Natural killer cell (primary cell): ENCODE measurements at places on chromosomes 13 and 19.

DNA sequence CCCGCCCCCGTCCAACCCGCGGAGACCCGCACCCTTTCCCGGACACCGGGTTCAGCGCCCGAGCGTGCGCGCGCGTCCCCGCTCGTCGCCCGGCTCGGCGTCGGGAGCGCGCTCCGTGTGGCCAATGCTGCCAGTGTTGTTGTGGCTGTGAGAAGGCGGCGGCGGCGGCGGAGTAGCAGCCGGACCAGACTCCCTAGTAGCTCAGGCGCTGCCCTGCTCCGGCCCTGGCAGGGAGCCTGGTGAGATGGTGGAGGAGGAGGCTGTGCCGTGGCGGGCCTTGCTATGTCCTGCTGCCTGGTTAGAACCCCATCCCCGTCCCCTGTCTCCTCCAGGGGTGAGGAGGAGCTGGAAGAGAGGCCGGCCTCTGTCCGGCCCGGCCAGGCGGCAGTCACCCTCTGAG is 553.2 kb downstream of the TUBA3C start:
- DNase-seq = no peak

GRCh38 chr19:47433121-47433520 is 13.8 kb upstream of the MEIS3 start:
- no peak for DNase-seq

DNA sequence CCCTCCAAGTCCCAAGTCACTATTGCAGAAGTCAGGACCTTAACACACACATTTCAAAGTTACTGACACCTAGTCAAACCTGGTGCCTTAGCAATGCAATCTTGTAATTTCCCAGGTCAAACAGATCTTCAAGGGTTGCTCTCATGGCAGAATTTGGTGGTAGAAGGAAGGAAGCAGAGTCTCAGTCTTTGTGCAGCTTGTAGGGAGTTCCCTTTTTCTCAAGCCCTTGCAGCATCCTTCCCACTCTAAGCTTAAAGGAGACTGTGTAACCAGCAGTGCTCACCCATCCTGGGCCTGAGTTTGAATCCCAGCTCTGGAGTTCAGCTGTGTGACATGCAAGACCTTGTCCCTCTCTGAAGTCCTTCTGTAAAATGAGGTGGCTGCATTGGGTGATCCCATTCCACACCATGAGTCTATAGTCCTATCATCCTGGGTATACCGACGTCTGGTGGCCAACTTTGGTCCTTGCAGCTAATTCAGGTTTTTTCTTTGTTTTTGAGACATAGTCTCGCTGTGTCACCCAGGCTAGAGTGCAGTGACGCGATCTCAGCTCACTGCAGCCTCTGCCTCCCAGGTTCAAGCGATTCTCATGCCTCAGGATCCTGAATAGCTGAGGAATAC is 9.8 kb downstream of the SIGLEC10 start:
- DNase-seq = no peak

DNA sequence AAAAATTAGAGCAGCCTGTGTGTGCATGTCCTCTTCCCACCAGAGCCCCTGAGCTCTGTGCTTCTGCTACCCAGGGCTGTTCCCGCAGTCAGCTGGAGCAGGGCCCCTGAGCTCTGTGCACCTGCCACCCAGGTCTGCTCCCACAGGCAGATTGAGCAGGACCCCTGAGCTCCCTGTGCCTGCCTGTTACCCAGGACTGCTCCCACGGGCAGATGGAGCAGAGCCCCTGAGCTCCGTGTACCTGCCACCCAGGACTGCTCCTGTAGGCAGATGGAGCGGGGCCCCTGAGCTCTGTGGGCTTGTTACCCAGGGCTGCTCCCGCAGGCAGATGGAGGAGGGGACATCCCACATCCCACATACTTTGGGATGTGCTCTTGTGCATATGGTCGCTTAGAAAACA is 186.8 kb upstream of the SOX1 start:
- no peak for DNase-seq

- no peak for DNase-seq
Observed at GRCh38 chr13:44189085-44189484, 184.5 kb upstream of the SERP2 start.

- no peak for DNase-seq
Observed at GRCh38 chr19:39858541-39858940, 12.4 kb upstream of the FBL start.

DNA sequence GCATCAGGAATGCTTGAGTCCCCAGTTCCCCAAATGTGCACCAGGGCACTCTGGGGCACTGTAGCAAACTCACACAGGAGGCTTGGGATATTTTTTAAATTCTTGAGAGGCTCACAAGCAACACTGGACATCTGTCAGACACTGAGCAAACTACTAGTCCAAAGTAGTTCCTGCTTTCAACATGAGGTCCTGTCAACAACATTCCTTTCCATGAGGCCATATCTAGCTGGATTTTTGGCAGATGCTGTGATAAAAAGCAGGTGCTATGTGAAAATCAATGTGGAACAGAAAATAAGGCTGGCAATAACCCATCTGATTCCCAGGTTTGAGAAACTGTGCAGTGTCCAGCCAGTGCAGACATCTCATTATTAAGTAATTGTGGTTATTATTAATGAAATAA is 50.5 kb downstream of the STARD13 start:
- no peak for DNase-seq

DNA sequence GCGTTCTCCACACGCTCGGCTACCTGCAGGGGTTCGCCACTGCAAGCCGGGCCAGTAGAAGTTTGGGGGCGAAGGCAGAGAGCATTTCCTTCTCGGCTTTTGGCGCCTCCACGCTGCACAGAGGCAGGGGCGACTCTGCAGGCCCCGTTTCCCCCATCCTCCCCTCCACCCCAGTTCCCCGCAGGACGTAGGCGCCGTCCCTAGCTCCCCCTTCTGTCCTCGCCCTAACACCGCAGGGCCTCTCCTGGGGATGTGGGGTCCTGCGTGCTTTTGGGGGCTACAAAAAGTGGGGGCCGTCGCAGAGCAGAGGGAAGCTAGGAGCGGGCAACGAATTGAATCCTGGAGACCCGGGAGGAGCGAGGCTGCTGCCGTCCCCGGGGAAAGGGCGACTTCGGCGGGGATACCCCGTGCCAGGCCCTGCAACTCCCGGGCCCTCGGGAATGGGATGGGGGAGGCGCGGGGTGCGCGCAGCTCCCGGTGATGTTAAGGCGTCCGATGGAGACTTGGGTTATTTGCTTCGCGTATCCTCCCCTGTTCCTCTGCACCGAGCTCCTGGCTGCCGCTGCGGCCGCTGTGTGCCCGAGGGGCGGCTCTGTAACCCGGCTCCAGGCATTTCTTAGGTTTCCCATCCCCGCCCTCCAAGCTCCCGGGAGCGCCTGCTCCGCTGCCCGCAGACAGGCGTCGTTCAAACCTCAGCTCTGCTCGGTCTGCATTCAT is 255.9 kb upstream of the SOX21 start:
- no peak for DNase-seq

- no peak for DNase-seq
Observed at GRCh38 chr13:113783966-113784644, 25.1 kb downstream of the TMEM255B start.

DNA sequence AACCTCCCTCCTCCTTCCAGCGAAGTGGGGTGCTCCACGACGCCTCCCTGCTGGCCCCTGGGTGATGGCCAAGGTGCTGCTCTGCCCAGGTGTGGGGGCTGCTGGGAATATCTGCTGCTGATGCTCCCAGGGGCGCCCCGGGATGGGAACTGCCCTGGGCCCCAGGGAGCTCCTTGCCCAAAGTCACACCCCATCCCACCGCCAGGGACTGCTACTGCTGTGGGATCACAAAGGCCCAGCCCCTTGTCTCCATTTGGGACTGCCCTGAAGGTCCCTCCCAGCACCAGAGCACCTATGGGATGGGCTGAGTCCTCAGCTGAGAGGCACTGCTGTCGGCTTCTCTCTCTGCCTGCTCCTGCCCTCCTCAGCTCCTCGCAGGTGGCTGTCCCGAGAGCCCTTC is 19.0 kb downstream of the CHST8 start:
- DNase-seq = no peak

DNA sequence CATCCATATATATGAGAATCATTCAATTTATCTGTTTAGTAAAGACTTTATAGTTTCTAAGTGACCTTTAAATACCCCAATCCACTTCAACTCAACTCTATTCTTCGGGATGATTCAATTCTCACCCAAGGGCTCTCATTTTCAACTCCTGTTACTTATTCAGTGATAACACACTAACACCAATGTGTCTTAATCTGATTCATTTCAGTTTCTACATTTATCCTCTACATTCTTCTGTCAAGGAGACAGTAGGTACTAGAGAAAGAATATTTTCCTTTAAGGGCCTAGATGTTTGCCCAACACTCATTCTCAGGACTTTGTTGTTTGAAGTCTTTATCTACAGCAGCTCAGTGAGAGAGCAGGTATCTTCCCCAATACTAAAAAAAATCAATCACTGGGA is 7.1 kb downstream of the ARGLU1 start:
- no peak for DNase-seq

GRCh38 chr13:43573802-43574514 is 212.8 kb downstream of the ENOX1 start:
- no peak for DNase-seq

GRCh38 chr13:62043600-62043999 is 628.0 kb upstream of the PCDH20 start:
- DNase-seq = no peak

DNA sequence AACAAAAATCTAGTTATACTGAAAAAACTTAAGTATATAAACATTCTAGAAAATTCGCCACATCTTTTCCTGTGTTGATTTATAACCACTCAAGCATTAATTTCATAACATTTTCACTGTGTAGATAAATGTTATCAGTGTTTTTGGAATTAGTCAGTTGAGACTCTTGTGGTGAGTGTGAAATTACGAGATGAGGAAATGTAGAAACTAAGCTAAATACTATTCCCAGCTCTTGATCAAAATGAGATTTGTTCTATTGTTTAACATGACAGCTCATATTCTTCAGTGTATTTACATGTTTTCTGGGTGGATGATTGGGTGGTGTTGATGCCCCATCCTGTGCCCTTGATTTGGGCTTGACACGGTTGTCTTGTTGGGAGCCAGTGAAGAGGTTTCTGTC is 406.8 kb downstream of the DACH1 start:
- no peak for DNase-seq

- no peak for DNase-seq
Observed at GRCh38 chr19:33055718-33056117, 9.0 kb downstream of the RHPN2 start.
